Hematopoietic multipotent progenitor cell treated with erythropoietin and hydrocortisone succinate and interleukin-3 and kit ligand, for 6 days (in vitro differentiated cells): ENCODE measurements at places on chromosomes 16 and 17.

DNA sequence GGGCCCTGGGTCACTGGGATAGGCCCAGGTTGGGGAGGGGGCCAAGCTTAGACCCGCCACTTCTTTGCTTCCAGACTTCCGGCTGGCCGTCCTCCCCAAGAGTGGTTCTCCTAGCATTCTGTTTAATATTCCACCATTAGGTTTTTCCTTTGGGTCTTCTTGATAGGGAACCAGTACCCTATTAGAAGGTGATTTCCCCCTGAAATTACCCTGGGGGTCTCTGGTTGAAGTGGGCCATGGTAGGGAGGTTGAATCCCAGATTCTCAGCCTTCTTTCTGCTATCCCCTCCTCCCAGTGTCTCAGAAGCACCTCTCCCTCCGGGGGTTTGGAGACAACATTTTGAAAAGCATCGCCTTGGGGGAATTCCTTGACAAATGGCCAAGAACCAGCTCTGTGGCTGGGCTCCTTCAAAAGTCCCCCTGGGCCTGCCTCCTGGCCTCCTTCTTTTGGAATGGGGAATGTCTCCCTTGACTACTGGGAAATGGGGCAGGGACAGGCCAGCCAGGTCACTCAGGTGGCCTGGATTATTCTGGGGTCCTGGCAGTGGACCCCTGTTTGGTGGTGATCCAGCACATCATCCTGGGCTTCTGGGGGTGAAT is 5.7 kb downstream of the LASP1 start:
- no peak for DNase-seq

- DNase-seq = no peak
Measured at GRCh38 chr17:78784352-78784751, 2.3 kb upstream of the CYTH1 start.

DNA sequence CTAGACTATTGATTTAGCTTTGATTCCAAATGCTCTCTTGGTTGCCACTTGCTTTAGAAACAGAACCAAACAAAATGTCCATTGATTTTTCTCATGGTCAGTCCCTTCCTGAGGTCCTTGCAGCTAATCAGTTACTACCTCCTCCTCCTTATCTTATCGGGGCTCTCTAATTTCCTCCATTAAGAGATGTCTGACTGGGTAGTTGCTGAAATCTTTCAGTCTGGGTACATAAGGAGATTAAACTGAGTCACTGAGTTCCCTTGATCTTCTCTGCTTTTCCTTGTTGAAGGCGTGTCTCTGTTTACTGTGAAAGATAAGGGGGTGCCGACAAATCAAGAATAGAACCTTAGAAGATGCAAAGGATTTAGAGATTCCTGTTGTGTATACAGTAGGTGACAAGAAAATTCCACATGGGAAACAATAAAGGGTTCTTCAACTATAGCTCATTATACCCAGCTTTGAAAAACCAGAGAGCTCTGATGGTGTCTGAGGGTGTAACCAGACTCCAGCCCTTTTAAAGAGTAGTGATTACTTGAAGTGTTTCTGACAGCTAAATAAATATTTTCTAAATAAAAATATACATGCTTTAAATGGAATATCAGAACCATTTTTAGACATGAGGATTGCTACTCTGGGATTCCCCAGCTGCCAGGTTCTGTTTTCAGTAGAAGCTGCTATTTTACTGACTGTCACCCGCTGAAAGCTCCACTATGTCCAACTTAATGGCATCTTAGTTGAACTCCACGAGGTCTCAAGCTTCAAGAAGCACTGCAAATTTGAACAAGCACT is 791.3 kb upstream of the SOX9 start:
- no peak for DNase-seq

DNA sequence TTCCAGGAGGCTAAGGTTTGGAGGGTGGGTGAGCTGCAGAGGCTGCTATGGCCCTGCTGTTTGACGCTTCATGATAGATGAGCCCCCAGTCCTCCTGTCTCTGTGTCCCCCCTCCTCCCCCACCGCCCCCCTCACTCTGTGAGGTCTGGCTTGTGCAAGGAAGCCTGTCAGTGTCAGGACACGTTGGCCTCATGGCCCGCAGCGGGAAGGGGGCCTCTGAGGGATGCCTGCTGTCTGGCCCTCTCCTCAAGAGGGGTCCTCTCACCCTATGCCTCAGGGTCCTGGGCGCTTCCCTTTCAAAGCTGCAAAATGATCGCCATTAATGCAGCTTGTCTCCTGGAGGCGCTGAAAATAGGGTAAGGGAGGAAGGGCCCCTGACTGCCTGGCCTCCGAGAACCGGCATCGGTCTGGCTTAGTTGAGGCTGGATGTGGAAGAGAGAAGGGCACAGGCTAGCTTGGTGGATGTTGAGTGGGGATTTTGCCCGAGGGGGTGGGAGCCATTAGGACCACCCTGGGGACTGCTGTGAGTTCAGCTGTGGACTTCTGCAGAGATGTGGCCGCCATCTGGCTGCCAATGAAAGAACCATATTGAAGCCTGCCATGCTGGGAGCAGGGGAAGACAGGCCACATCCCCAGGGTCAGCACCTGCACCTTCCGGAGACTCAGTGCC is 14.8 kb upstream of the GOSR2 start:
- DNase-seq = no peak

GRCh38 chr17:40056379-40057015 is 2.3 kb upstream of the MED24 start:
- no peak for DNase-seq

GRCh38 chr16:89670496-89671431 is 13.1 kb downstream of the SPATA33 start:
- no peak for DNase-seq

GRCh38 chr16:70635336-70636016 is 10.9 kb upstream of the IL34 start:
- DNase-seq = no peak
